Activated CD4-positive, alpha-beta T cell treated with anti-CD3 and anti-CD28 coated beads for 48 hours (primary cell): ENCODE measurements at places on chromosomes 13 and 19.
A peak's percentile ranks its signal among the peaks of the same experiment; 100 is the strongest.

- no peak for DNase-seq
Observed at GRCh38 chr13:103100830-103101229, 34.6 kb upstream of the SLC10A2 start.

DNA sequence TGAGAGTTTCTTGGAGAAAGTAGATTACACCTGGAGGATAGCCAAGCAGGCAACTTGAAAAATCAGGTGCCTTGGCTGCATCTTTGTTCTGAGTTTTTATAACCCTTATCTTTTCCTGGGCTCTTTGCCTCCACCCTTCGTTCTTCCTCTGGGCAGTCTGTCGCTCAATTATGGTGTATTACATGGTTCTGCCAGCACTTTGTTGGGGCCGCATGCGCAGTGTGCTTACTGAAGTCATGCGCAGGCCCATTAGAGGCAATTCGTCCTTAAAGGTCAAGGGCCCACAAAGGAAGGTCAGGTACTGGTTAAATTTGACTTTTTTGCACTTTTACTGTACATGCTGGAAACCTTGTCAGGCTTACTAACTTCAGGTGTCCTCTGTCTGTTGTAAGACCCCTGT lies 761.9 kb upstream of the SLITRK5 start:
- no peak for DNase-seq

DNA sequence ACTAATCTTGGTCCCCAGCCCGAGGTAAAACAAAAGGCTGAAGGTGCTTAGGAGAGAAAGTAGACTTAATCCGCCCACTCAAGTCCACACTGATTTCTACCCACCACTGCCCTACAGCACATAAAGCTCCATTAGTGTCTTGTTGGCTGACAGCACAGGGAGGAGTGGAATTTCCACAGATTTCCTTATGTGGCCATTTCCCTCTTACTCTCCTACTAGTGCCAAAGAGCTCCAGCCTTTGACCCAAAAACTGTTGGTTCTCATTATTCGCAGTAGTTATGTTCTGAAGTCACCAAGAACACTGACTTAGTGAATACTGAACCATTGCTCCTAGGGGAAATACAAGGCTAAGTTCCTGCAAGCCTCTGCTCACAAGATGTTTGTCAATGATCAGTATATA lies 61.2 kb downstream of the RAB20 start:
- no peak for DNase-seq

- DNase-seq = no peak
Observed at GRCh38 chr19:43684326-43684725, 14.4 kb upstream of the PLAUR start.

DNA sequence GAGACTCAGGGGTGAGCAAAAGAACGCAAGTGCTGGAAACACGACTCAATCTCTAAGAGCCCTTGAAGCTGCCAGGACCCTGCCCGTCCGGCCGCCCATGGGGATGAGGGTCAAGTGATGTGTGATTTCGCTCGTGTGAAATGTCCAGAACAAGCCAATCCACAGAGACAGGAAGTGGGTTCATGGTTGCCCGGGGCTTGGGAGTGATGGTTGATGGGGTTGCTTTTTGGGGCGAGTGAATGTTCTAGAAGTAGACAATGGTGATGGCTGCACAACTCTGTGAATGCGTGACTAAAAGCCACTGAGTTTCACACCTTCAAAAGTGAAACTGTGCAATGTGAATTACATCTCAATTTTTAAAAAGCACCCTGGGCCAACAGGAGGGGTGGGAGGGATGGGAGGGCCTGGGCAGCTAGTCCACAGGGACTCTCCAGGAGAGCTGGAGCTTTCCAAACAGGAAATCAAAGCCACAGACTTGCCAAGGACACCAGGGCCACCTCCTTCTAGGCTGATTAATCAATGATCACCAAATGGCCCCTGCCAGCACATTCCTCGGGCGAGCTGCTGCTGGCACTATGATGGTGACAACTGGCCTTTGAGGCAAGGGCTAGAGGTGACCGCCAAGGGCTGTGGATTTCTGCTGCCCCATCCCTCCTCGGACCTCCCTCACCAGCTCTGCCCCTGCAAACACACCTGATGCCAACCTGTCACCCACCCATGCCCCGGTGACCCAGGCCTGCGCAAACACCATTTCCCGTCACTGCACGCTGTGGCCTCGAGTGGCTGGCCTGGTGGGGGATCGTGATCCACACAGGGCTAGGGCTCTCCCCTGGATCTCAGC lies 14.0 kb downstream of the DPP9 start:
- no peak for DNase-seq

DNA sequence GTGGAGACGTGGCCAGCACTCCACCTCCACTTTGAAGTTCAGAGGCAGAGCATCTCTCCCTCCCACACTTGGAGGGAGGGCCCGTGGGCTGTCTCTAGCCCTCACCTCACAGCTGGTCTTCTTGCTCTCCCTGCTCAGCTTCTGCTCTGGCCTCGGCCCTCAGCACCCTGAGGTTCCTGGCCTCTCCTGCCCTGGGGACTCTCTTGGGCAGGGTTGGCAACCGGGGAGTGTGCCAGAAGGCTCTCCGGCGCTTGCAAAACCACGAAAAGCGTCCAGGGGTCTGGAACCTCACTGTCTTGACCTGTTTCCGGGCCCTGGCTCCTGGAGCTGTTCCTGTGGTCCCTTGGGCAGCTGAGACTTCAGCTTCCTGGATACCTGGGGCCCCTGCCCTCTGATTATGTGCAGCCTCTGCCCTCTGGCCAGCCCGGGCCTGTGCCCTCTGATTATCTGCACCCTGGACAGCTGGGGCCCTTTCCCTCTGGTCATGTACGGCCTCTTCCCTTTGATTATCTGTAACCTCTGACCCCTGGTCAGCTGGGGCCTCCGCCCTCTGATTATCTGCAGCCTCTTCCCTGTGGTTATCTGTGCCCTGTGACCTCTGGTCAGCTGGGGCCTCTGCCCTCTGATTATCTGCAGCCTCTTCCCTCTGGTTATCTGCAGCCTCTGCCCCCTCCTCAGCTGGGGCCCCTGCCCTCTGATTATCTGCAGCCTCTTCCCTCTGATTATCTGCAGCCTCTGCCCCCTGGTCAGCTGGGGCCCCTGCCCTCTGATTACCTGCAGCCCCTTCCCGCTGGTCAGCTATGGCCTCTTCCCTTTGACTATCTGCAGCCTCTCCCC lies 2.1 kb downstream of the CCDC8 start:
- no peak for DNase-seq

DNA sequence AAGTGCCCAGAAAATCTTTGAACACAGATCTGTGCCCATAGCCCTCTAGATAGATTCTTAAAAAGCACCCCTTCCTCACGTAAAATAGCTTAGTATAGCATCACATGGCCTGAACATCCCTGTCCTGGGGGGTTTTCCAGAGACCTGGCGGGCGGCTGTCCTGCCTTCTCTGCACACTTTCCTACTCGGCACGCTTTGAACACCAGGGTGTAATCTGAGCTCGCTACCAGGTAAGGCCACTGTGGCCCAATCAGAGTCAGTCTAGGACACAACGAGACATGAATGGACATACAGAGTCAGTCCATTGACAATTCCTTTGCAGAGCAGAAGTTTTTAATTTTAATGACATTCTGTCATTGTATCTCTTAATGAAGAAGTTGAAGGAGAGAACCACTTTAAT lies 8.1 kb downstream of the CYP2A13 start:
- DNase-seq = no peak

DNA sequence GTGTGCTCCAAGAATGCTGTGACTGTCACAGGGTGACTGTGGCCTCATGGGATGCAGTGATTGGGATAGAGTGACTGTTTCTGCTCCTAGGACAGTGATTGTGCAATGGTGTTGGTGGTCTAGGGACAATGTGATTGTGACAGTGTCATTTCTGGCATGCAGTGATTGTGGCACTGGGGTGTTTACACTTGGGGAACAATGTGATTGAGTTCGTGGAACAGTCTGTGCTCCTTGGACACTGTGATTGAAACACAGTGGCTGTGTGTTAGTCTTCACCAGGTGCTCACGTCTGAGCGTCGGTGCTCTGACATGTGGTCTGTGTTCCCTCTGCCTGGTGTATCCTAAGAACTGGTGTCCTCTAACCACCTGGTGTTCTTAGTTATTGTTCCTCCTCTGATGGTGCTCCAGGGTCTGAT lies 1.7 kb downstream of the PDE4A start:
- DNase-seq = no peak

DNA sequence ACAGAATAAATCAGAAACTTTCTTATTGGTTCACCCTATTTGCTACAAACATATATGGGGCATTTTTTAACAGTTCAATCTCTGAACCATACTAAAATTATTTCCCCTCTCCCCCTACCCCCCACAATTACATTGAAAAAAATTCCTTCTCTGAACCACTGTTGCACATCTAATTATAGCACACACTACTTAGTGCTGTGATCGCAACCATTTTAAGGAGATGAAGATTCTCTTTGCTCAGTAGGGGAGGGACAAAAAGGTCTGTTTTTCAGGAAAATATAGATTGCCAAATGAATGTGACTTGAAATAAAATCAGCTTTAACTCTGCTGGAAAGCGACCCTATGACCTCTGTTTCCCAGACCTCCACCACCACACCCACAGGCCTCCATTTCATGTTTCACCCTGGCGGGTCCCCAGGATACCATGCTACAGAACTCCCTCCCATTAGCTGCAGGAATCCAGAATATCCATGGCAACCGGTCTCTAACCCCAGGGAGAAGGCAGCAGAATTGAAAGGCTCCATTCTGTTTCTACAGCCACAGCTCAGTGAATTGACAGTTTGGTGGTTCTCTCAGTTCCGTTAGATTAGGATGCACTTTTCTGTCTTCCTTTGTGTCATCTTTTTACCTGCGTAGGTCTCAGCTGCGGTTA lies 286.3 kb downstream of the TBC1D4 start:
- DNase-seq = no peak

DNA sequence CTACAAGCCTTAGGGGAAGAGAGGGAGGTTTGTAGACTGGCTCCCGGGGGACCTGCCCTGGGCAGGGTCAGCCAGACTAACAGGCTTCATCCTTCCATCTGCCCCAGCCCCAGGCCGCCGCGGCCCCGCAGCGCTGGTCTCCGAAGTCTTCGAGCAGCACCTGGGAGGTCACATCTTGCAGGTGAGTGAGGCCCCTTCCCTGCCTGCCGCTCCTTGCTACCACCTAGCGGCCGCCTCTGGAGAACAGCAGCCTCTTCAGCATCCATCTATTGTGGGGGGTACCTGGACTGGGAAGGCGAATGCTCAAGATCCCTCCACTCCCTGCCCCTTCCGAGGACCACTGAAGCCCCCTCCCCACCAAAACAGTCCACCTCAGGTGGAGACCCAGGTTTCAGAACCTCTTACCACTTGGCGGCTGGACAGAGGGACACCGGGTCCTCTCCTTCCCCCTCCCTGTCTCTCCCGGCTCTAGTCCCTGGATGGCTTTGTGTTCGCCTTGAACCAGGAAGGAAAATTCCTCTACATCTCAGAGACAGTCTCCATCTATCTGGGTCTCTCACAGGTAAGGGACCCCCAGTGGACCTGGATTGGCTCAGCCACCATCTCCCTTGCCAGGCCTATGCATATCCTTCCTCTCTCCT lies 12.7 kb downstream of the NPAS1 start:
- peak; percentile 71 for DNase-seq

- DNase-seq = no peak
Observed at GRCh38 chr19:29871143-29871542, 59.4 kb downstream of the CCNE1 start.

- DNase-seq = peak; percentile 55
Observed at GRCh38 chr19:47723581-47723940, 10.3 kb downstream of the EHD2 start.

GRCh38 chr19:35551091-35551810 lies 5.8 kb downstream of the TMEM147 start:
- no peak for DNase-seq

GRCh38 chr13:41973247-41973741 lies 12.4 kb upstream of the VWA8 start:
- DNase-seq = no peak

- DNase-seq = no peak
Observed at GRCh38 chr13:74048756-74049155, 85.4 kb downstream of the KLF12 start.

DNA sequence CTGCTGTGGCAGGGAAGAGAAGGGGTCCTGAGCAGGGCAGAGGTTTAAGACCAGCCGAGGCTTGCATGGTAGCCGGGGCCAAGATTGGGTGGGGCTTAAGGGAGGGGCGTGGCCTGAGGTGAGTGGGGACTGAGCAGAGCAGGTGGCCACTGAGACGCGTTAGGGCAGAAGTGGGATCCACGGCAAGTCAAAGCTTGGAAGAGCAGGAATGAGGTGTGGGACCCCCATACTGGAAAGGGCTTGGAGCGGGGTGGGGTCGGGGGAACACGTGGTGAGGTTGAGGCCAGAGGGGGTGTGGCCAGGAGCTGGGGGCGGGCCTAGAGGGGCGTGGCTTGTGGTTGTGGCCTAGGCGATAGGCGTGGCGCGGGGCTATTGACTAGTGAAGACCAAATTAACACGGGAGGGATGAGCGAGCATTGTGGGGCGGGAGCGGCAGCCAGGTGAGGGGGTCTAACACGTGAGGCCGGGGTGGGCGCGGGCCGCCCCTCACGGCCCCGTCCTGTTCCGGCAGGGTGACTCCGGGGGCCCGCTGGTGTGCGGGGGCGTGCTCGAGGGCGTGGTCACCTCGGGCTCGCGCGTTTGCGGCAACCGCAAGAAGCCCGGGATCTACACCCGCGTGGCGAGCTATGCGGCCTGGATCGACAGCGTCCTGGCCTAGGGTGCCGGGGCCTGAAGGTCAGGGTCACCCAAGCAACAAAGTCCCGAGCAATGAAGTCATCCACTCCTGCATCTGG lies 3.3 kb downstream of the CFD start:
- peak; percentile 90 for DNase-seq

DNA sequence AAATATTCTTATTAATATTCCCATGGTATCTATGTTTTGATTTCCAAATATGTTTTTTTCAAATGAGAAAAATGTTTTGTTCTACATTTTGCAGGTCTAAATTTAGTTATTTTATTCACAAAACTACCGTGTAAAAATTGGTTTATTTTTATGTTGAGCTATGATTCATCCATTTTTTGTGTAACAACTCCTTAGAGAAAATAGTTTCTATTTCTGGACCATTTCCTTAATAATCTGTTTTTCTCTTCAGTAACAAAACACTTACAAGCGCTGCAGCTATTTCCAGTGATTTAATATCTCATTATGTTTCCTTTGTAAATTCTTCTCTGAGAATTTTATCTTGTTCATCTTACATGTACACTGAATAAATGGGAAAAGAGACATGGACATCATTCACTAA lies 550.7 kb upstream of the SLITRK5 start:
- no peak for DNase-seq

GRCh38 chr13:78238911-78239310 lies 320.3 kb upstream of the EDNRB start:
- DNase-seq = no peak

GRCh38 chr13:109684084-109684823 lies 102.1 kb downstream of the IRS2 start:
- no peak for DNase-seq

GRCh38 chr13:30132623-30133553 lies 174.5 kb downstream of the KATNAL1 start:
- DNase-seq = peak; percentile 99

- peak; percentile 63 for DNase-seq
Observed at GRCh38 chr19:55418185-55418584, 10.6 kb upstream of the UBE2S start.

- DNase-seq = no peak
Observed at GRCh38 chr19:18390065-18390907, 4.3 kb downstream of the GDF15 start.

GRCh38 chr13:39107561-39107960 lies 69.3 kb downstream of the NHLRC3 start:
- no peak for DNase-seq

- DNase-seq = no peak
Observed at GRCh38 chr13:39734952-39735351, 79.5 kb downstream of the COG6 start.
